ENCODE measurements at places on chromosomes 3 and 15. TPM values are rescaled to one million over a fixed set of nuclear protein-coding genes. Genes with fewer than 3 reads are reported as not detected.
A peak's percentile ranks its signal among the peaks of the same experiment; 100 is the strongest.

The ABHD17C gene
- 9.2 TPM for polyA plus RNA-seq

GRCh38 chr3:180123928-180124327, 87.2 kb upstream of the PEX5L start:
- no peak overlapping the region for H3K4me3 ChIP-seq
- no peak for DNase-seq
- no peak overlapping the region for H3K27ac ChIP-seq
- no peaks in the 10 kb centered on the region for H3K36me3 ChIP-seq
- no peaks in the 10 kb centered on the region for H3K27me3 ChIP-seq

- H3K4me1 ChIP-seq: no peaks in the 10 kb centered on the region
- H3K36me3 ChIP-seq: no peaks in the 10 kb centered on the region
- no peak overlapping the region for H3K27ac ChIP-seq
Observed at GRCh38 chr3:114958930-114959329, 188.2 kb downstream of the ZBTB20 start.

DNA sequence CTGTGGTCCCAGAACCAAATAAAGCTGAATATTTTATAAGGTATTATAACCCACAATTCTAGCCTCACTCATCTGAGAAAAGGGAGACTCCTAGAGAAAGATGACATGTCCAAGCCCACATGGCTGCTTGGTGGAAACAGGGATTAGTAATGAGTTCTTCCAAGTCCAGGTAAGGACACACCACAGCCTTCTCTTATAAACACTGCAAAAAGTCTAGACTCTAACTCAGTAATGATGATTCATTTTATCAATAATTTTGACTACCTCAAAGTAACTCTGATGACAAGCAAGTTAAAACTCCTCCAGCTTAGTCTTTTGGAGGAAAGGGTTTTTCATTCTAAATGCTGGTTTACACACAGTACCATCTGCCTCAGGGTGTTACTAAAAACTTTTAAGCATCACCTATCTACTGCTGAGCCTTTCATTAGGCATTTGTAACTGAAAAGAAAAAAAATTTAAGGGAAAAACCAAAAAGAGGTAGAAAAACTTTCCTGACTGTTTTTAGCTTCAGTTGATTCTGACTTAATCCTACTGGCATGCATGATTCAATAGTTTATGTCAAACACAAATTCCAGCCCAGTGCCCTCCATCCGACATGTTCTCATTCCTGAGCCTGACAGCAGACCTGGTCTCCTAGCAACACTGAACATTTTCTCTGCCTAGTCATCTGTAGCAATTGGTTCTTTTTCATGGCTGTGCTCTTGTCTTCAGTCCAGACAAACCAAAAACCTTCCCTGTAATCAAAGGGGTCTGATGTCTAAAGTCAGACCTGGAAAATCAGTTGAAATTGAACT, 43.9 kb downstream of the P3H2 start:
- no peak for DNase-seq
- peak overlapping the region; percentile 89 for H3K27ac ChIP-seq
- no peaks in the 10 kb centered on the region for H3K36me3 ChIP-seq
- no peak overlapping the region for H3K4me3 ChIP-seq
- H3K27me3 ChIP-seq: no peaks in the 10 kb centered on the region
- peaks cover 16% of the 10 kb centered on the region for H3K4me1 ChIP-seq

The CALML4 gene
- 3.1 TPM for polyA plus RNA-seq

DNA sequence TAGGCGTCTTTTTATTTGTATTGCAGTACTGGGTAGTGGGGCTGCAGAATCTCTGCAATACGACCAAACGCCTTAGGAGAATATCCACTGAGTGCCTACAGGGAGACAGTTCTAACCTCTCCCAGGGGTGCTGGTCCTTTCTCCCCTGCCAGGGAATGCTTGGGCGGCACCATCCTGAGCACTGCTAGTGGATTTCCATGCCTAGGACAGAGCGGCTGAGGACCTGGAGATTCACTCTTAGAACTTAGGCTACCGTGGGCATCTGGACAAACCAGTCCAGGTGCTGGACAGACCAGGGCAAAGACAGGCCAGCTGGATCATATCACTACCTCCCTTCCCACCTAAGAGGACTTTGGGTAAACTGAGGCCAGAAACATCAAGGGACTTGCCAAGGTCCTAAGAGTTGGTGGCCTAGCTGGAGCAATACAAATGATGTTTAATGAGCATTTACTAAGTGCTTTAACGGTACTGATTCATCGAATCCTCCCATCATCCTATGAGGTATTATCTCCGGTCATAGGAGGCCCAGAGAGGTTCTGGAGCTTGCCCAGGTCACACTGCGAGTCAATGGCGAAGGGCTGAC, 902 bp downstream of the TMEM44 start:
- H3K36me3 ChIP-seq: peaks cover 18% of the 10 kb centered on the region
- no peaks in the 10 kb centered on the region for H3K4me1 ChIP-seq
- no peak for DNase-seq
- H3K27ac ChIP-seq: peak overlapping the region; percentile 91
- H3K4me3 ChIP-seq: peak overlapping the region; percentile 82
- no peaks in the 10 kb centered on the region for H3K27me3 ChIP-seq

DNA sequence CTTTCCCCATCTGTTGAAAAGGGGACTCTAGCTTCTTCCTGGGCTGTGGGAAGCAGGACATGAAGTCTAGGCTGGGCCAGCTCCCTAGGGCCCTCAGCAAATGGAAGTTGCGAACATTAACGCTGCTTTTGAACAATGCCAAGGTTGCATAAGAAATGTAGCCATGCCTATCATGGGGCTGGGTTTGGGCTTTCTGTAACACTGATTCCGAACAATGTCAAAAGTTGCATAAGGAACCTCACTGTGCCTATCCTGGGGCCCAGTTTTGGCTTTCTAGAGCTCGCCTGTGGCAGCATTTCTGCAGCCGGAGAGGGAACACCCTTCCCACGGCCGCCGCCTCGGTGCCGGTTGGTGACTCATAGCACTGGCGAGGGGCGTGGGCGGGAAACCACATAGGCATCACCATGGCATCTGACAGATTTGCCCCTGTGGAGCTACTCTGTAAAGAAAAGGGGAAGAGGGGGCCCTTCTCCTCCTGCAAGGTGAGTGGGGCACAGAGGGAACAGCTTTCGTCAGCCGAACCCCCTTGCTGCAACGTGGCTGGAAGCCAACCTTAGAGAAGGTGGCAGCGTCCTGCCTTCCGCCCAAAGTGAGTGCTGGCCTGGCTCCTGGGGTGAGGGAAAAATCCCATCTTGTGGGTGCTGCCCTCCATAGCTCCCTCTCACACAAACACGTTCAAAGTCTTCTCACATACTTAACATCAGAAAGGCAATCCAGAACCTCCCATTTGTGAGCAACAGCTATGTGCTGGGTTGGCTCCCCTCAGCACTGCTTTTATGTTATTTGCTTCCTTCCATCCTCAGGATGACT, 46.6 kb upstream of the ATP2B2 start:
- H3K36me3 ChIP-seq: no peaks in the 10 kb centered on the region
- no peaks in the 10 kb centered on the region for H3K27me3 ChIP-seq
- no peaks in the 10 kb centered on the region for H3K4me1 ChIP-seq
- no peak overlapping the region for H3K4me3 ChIP-seq
- H3K27ac ChIP-seq: no peak overlapping the region

The GP5 gene
- 0.23 TPM for polyA plus RNA-seq

The SLMAP gene
- 10.5 TPM for polyA plus RNA-seq

The SUSD5 gene
- 0.97 TPM for polyA plus RNA-seq

- no peak for DNase-seq
- no peak overlapping the region for H3K27ac ChIP-seq
- H3K4me3 ChIP-seq: no peak overlapping the region
- peaks cover 29% of the 10 kb centered on the region for H3K4me1 ChIP-seq
- no peaks in the 10 kb centered on the region for H3K36me3 ChIP-seq
Observed at GRCh38 chr15:84917452-84917851, 33.0 kb downstream of the SLC28A1 start.

GRCh38 chr3:99783011-99783573, 34.6 kb upstream of the CMSS1 start:
- no peak overlapping the region for H3K4me3 ChIP-seq
- H3K27me3 ChIP-seq: no peaks in the 10 kb centered on the region
- DNase-seq: no peak

DNA sequence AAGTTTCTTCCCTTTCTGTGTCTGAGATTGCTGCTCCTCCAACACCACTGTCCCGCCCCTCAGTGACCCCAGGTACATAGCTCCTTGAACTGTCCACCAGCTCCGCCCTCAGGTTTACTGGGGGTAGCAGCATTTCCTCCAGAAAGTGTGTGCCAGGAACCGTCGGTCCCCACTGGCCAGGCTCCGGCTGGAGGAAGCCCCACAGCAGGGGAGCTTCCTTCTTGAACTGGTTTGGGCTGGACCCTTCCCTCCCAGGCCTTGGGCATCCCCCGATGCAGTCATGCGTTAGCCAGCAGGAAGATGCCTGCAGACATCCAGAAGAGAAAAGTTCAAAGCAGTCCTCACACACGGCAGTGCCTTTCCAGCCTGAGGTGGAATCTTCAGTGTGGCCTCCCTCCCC, 19.7 kb downstream of the PAK6 start:
- H3K36me3 ChIP-seq: no peaks in the 10 kb centered on the region
- H3K27ac ChIP-seq: no peak overlapping the region
- DNase-seq: no peak
- H3K4me3 ChIP-seq: no peak overlapping the region
- peaks cover 2% of the 10 kb centered on the region for H3K4me1 ChIP-seq

- H3K27me3 ChIP-seq: no peaks in the 10 kb centered on the region
- no peaks in the 10 kb centered on the region for H3K36me3 ChIP-seq
- H3K27ac ChIP-seq: no peak overlapping the region
- no peak for DNase-seq
- no peak overlapping the region for H3K4me3 ChIP-seq
Observed at GRCh38 chr3:105490045-105490444, 123.3 kb downstream of the ALCAM start.

DNA sequence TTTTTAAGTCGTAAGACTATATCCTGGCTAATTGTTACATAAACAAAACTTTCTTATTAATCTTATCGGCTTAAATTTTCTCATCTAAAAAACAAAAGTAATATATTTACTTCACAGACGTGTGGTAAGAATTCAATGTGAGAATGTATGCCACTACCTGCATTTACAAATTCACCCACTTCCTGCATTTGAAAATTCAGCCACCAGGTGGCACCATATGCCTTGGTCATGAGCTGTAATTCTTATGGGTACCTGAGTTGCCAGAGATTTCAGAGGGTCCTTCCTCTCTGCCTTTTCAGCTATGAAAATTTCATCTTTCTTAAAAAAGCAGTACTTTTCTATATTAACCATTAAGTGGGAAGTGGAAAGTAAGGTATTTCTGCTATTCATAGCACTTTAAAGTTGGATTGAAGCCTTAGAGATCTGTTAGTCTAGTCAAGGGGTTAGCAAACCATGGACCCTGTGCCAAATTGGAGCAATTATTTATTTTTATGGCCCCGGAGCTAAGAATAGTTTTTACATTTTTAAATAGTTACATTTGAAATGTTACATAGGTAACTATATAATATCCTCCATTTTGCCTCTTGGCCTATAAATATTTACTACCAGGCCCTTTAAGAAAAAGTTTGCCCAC, 127.8 kb downstream of the HCN4 start:
- no peaks in the 10 kb centered on the region for H3K27me3 ChIP-seq
- H3K27ac ChIP-seq: no peak overlapping the region
- no peak overlapping the region for H3K4me3 ChIP-seq
- DNase-seq: peak; percentile 47
- H3K36me3 ChIP-seq: peaks cover 2% of the 10 kb centered on the region
- H3K4me1 ChIP-seq: peaks cover 24% of the 10 kb centered on the region

The PLAAT1 gene
- 1.6 TPM for polyA plus RNA-seq

The POLQ gene
- polyA plus RNA-seq: 1.4 TPM

The MYO1E gene
- 16.4 TPM for polyA plus RNA-seq

GRCh38 chr15:98292442-98293240, 332.1 kb downstream of the ARRDC4 start:
- no peaks in the 10 kb centered on the region for H3K4me1 ChIP-seq
- H3K27me3 ChIP-seq: peaks cover 29% of the 10 kb centered on the region
- H3K36me3 ChIP-seq: no peaks in the 10 kb centered on the region
- peak; percentile 77 for DNase-seq

DNA sequence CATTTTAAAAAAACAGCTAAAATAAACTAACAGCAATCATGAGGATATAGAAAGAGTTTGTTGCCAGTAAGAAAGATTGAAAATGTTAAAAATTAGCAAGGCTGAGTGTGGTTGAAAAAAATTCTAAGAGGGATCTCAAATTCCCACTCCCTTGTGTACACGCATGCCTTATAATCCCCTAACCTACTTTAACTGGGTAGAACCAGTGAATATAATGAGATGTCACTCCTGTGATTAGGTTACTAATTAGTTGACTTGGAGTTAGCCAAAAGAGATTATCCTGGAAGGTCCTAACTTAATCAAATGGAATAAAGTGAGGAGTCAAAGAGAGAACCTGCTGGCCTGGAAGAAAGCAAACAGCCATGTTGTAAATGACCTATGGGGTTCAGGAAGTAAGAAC, 286.0 kb upstream of the TGFBR2 start:
- no peak overlapping the region for H3K4me3 ChIP-seq
- no peak for DNase-seq
- H3K36me3 ChIP-seq: no peaks in the 10 kb centered on the region
- H3K27me3 ChIP-seq: no peaks in the 10 kb centered on the region

- H3K4me1 ChIP-seq: no peaks in the 10 kb centered on the region
- H3K4me3 ChIP-seq: no peak overlapping the region
- no peak overlapping the region for H3K27ac ChIP-seq
- DNase-seq: no peak
- no peaks in the 10 kb centered on the region for H3K27me3 ChIP-seq
- no peaks in the 10 kb centered on the region for H3K36me3 ChIP-seq
Observed at GRCh38 chr15:76987896-76988860, 6.7 kb upstream of the PSTPIP1 start.

The PAQR5 gene
- polyA plus RNA-seq: 4.3 TPM

GRCh38 chr3:14540821-14541385, 761 bp upstream of the GRIP2 start:
- DNase-seq: no peak
- no peaks in the 10 kb centered on the region for H3K36me3 ChIP-seq
- no peaks in the 10 kb centered on the region for H3K4me1 ChIP-seq

The MSL2 gene
- 2.4 TPM for polyA plus RNA-seq

The B3GALNT1 gene
- 0.32 TPM for polyA plus RNA-seq

The SLC22A13 gene
- 0.29 TPM for polyA plus RNA-seq

The CCDC33 gene
- polyA plus RNA-seq: 4.0 TPM

The TNFSF10 gene
- 0.10 TPM for polyA plus RNA-seq

DNA sequence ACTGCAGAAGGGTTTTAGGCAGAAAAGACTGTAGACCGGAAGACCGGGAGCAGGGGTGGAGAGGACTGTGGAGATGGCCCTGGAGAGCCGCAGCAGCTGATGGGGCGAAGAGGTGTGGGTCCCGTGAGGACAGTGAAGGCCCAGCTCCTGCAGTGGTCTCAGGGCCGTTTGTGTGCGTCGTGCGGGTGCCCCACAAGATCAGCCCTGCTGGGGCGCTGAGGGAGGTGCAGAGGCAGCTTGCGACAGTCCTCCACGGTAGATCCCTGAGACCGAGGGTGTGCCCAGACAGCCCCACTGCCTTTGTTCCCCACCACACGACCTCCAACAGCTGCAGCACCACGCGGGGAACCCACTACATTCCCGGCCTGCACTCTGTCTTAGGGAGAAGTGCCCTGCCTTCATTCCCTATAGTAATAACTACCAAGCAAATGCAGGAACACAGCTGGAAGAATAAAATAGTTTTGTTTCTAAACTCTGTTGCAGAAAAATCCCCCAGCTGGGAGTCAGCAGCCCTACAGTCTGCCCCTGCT, 19.0 kb upstream of the CRABP1 start:
- no peaks in the 10 kb centered on the region for H3K27me3 ChIP-seq
- no peak overlapping the region for H3K4me3 ChIP-seq
- peaks cover 3% of the 10 kb centered on the region for H3K4me1 ChIP-seq
- DNase-seq: no peak
- H3K27ac ChIP-seq: no peak overlapping the region
- no peaks in the 10 kb centered on the region for H3K36me3 ChIP-seq

The AHSG gene
- not detected for polyA plus RNA-seq

- no peaks in the 10 kb centered on the region for H3K27me3 ChIP-seq
- peak; percentile 28 for DNase-seq
- H3K27ac ChIP-seq: no peak overlapping the region
- no peaks in the 10 kb centered on the region for H3K4me1 ChIP-seq
- no peaks in the 10 kb centered on the region for H3K36me3 ChIP-seq
Observed at GRCh38 chr15:88401996-88402656, 65.1 kb downstream of the MRPL46 start.

All from SK-N-SH (cell line).